ENCODE measurements at places on chromosomes 7 and 10. TPM values are rescaled to one million over a fixed set of nuclear protein-coding genes. Genes with fewer than 3 reads are reported as not detected.
A peak's percentile ranks its signal among the peaks of the same experiment; 100 is the strongest.

GRCh38 chr10:94108200-94108599, 114.5 kb downstream of the PLCE1 start:
- DNase-seq, result peak; percentile 72

DNA sequence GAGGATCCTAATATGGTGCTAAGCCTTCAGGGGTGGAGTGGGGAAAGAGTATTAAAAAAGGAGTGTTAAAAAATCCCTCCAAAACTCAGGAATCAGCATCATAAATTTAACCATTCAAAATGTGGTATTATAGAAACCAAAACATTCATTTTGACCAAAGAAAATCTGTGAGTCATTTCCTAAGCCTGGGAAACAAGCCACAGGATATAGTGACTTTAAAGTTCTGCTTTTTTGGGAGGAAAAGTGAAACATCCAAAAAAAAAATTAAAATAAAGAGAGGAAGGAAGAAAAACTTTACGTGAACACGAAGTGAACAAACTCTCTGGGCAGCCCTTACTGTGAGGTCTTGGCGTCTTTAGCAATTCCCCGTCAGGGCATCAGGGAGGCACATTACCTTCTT, 74.0 kb upstream of the GSDME start:
- peak; percentile 62 for DNase-seq

DNA sequence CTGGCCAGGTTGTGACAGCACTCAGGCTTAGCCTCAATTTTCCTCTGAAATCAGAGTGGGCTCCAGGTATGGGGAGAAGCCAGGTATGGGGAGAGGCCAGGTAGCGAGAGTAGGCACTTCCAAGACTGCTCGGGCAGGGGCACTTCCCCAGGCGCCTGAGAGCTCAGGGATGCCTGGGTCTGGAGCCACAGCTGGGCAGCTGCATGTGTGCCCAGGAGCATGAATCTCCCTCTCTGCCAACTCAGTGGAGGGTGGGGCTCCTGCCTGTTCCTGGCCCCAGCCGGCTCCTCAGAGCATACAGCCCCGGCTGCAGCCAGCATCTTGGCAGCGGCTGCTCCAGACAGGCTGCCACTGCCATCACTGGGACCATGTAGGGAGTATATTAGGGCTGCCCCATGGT, 313.9 kb downstream of the AUTS2 start:
- DNase-seq, result no peak

DNA sequence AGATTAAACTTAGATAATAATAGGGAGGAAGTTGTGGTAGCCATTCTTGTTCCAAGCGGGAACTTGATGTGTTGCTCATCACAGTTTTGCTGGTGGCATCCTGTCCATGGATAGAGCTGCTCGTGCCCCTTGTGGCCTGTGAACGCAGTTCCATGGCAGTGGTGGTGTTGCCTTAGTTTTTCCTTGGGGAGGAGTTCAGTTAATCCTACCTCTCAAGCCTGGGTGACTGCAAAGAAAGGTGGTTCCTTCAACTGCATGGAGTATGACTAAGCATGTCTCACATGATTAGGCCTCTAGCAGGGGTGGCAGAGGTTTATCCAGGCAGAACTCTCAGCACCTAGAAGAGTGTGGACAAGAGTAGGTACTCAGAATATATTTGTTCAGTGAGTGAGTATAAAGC, 99.7 kb downstream of the MAPK8 start:
- peak; percentile 82 for DNase-seq

- peak; percentile 51 for DNase-seq
Measured at GRCh38 chr7:16411391-16411790, 9.9 kb downstream of the CRPPA start.

- DNase-seq, result no peak
Measured at GRCh38 chr7:16014031-16014430, 327.5 kb upstream of the MEOX2 start.

The NPC1L1 gene
- not detected for total RNA-seq

GRCh38 chr7:94169682-94170081, 165.5 kb upstream of the BET1 start:
- DNase-seq, result no peak

- DNase-seq, result no peak
Measured at GRCh38 chr7:155265961-155266360, 31.7 kb upstream of the INSIG1 start.

DNA sequence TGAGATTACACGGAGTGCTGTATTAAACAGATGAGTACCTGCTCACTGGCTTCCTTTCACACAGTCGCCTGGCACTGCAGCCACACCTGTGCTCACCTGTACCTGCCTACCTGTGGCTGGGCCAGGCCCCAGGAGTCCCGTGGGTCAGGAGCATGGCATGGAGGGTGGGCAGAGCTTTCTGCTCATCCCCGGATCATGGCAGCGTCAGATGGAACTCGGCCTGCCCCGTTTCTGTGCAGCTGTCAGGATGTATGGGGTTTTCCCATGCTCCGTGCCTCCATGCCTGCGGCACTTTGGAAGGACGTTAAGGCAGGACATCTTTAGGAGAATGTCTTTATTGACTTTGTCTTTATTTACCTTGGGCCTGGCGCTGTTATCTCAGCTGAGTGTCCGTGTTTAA, 112.2 kb downstream of the MGMT start:
- DNase-seq, result no peak

The WEE2 gene
- total RNA-seq, result not detected

- DNase-seq, result peak; percentile 86
Measured at GRCh38 chr10:24920907-24921881, 31.2 kb downstream of the PRTFDC1 start.

The PLEKHS1 gene
- total RNA-seq, result not detected

The ADARB2 gene
- not detected for total RNA-seq

GRCh38 chr10:65335311-65335710, 1590.5 kb upstream of the LRRTM3 start:
- DNase-seq, result no peak

The GNAT3 gene
- not detected for total RNA-seq

The SPAG6 gene
- total RNA-seq, result not detected

DNA sequence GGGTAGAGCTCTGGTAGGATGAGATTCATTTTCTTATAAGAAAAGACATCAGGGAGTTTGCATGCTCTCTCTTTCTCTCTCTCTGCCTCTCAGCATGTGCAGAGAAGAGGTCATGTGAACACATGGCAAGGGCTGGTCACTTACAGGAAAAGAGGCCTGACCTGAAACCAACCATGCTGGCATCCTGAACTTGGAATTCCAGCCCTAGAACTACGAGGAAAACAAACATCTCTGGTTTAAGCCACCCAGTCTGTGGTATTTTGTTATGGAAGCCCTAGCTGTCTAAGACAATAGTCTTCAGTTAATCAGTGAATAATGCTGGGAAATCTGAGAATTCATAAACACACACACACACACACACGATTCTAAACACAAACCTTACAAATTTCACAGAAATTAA, 1104.2 kb upstream of the LRRN3 start:
- no peak for DNase-seq

The JMJD1C gene
- 94.0 TPM for total RNA-seq

GRCh38 chr10:36496758-36497157, 628.6 kb upstream of the ANKRD30A start:
- no peak for DNase-seq

GRCh38 chr10:122374859-122375678, 561 bp downstream of the PLEKHA1 start:
- peak; percentile 77 for DNase-seq

- DNase-seq, result no peak
Measured at GRCh38 chr7:44077681-44078091, 4.6 kb downstream of the POLM start.

GRCh38 chr7:157554393-157555238, 217.8 kb downstream of the DNAJB6 start:
- DNase-seq, result no peak

- no peak for DNase-seq
Measured at GRCh38 chr10:51273574-51273973, 199.3 kb downstream of the PRKG1 start.

- DNase-seq, result no peak
Measured at GRCh38 chr10:95309958-95310357, 19.2 kb upstream of the PDLIM1 start.

DNA sequence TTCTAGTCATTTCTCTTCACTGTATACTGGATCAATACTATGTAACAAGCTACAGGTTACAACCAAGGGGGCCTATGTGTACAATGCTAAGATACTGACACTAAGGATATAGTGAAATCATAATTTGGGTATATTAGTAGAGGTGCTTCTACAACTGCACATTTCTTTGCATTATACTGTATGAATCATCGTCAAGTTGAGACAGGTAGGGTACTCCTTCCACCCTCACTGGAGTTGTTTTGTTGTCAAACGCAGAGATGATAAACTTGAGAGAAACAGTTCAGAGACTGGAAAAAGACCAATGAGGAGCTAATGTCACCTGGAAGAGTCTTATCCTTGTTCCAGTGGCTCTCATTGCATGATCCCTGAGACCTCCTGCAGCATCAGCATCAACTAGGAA, 208.2 kb upstream of the PRPS1L1 start:
- peak; percentile 2 for DNase-seq

DNA sequence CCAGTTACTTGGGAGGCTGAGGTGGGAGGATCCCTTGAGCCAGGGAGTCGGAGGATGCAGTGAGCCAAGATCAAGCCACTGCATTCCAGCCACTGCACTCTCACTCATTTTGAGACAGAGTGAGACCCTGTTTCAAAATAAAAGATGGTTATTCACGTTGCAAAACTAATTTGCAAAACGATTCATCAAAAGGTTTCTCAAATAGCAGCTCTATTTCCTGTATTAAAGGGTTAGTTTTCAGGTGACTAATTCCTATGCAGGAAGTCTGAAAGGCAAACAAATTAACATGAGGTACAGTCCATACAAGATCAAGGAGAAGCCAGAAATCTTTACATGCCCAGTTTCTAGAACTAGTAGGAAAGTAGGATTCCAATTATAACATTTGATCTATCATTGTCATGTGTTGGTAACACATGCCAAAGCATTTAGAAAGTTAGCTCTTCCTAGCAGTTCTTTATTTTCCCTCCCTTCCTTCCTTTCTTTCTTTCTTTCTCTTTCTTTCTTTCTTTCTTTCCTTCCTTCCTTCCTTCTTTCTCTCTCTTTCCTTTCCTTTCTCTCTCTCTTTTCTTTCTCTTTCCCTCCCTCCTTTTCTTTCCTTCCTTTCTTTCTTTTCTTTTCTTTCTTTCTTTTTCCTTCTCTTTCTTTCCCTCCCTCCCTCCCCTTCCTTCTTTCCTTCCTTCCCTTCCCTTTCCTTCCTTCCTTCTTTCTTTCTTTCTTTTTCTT, 49.3 kb downstream of the DENND2A start:
- DNase-seq, result peak; percentile 25

The ACTL6B gene
- not detected for total RNA-seq

DNA sequence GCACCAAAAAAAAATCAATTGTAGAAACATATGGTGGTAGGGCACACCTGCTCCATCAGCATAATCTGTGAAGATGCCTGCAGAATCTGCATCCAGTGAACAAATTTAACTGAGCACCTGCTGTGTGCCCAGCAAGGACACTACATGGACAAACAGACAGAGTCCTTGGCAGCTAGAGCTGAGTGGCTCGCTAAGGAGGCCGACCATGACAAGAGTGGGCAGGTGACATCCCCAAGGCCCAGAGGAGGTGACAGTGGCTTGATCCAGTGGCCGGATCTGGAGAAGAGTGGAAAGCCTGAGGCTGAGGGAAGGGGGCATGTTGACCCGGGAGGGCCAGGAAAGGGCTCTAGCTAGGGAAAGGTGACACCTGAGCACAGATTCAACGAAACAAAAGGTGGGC, 68.1 kb downstream of the MAD1L1 start:
- no peak for DNase-seq

DNA sequence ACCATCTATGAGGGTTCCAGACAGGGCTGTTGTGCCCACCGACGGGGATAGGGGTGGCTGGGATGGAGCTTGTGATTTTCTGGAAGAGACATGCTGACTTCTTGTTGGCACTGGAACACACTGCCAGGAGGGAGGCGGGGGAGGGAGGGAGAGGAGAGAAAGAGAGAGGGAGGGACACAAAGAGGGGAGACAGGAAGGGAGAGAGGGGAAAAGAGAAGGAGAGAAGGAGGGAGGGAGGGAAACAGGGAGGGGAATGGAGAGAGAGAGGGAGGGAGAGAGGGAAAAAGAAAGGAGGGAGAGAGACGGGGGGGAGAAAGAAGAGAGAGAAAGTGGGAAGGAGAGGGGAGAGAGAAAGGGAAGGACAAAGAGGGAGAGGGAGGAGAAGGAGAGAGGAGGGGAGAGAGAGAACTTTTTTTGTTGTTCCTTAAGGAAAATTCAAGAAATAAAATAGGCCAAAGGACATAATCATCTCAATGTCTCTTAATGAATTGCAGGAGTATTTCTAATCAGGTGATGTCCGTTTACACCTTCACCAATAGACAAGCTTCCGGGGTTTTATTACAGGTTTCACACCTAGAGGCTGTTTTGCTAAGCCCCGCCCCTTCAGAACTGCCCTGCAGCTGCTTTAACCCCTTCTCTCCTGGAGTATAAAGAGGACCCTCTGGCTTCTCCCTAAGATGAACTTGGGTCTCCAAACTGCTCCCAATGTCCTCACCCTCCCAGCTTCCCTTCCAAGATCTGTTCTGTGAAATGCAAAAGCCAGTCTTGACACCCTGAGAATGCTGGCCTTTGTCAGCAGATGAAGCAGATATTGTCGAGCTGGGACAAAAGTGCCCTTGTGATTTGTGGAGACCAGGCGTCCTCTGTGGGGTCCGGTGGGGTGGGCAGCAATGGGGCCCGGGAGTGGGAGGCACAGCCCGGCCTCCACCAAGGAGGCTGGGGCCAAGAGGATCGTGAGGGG, 82.0 kb upstream of the GTF2IRD1 start:
- no peak for DNase-seq

The TRPV5 gene
- not detected for total RNA-seq

All from mammary epithelial cell (primary cell).